ENCODE measurements at places on chromosomes 13 and 19. TPM values are rescaled to one million over a fixed set of nuclear protein-coding genes. Genes with fewer than 3 reads are reported as not detected.

The COL4A2 gene
- total RNA-seq: not detected

The TEX29 gene
- not detected for total RNA-seq

The TSKS gene
- total RNA-seq: not detected

The CGB3 gene
- total RNA-seq: not detected

The FFAR1 gene
- total RNA-seq: not detected

The ZNF700 gene
- 17.1 TPM for total RNA-seq

The PRR20C gene
- not detected for total RNA-seq

The ZNF418 gene
- total RNA-seq: 1.0 TPM

The FCHO1 gene
- total RNA-seq: 71.9 TPM

The SIGLEC5 gene
- total RNA-seq: not detected

The CEACAM4 gene
- total RNA-seq: 16.1 TPM

GRCh38 chr19:49409441-49410029 is 13.7 kb downstream of the PTH2 start:
- H3K4me3 ChIP-seq: peak overlapping the region; percentile 45
- DNase-seq: no peak
- no peaks in the 10 kb centered on the region for H3K27me3 ChIP-seq

DNA sequence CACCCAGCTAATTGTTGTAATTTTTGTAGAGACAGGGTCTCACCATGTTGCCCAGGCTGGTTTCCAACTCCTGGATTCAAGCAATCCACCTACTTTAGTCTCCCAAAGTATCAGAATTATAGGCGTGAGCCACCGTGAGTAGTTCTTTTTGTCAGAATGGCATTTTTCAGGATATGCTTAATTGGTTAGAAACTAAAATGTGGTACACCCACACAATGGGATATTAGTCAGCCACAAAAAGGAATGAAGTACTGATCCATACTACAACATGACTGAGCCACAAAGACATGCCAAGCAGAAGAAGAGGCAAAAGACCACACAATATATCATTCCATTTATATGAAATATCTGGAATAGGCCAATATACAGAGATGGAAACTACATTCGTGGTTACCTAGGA is 41.7 kb upstream of the MAP3K10 start:
- H3K27me3 ChIP-seq: no peaks in the 10 kb centered on the region
- no peak for DNase-seq
- H3K36me3 ChIP-seq: no peaks in the 10 kb centered on the region
- peaks cover 7% of the 10 kb centered on the region for H3K4me1 ChIP-seq

GRCh38 chr13:77729502-77730221 is 32.2 kb downstream of the SLAIN1 start:
- H3K4me3 ChIP-seq: peak overlapping the region; percentile 60
- no peak for DNase-seq
- H3K27ac ChIP-seq: no peak overlapping the region

GRCh38 chr19:30781519-30781918 is 409.3 kb downstream of the ZNF536 start:
- no peaks in the 10 kb centered on the region for H3K27me3 ChIP-seq
- H3K4me1 ChIP-seq: no peaks in the 10 kb centered on the region
- H3K4me3 ChIP-seq: no peak overlapping the region

GRCh38 chr13:47463002-47463401 is 538.1 kb downstream of the SUCLA2 start:
- H3K27ac ChIP-seq: no peak overlapping the region
- H3K36me3 ChIP-seq: no peaks in the 10 kb centered on the region
- H3K27me3 ChIP-seq: no peaks in the 10 kb centered on the region

- H3K36me3 ChIP-seq: peaks cover 52% of the 10 kb centered on the region
- peaks cover 58% of the 10 kb centered on the region for H3K4me1 ChIP-seq
- peak overlapping the region; percentile 90 for H3K27ac ChIP-seq
- H3K4me3 ChIP-seq: peak overlapping the region; percentile 98
Measured at GRCh38 chr19:3983936-3984583, 1.2 kb downstream of the EEF2 start.

- no peak overlapping the region for H3K4me3 ChIP-seq
- H3K27ac ChIP-seq: no peak overlapping the region
- H3K4me1 ChIP-seq: peaks cover 6% of the 10 kb centered on the region
Measured at GRCh38 chr19:18603255-18603957, 3.2 kb downstream of the CRLF1 start.

DNA sequence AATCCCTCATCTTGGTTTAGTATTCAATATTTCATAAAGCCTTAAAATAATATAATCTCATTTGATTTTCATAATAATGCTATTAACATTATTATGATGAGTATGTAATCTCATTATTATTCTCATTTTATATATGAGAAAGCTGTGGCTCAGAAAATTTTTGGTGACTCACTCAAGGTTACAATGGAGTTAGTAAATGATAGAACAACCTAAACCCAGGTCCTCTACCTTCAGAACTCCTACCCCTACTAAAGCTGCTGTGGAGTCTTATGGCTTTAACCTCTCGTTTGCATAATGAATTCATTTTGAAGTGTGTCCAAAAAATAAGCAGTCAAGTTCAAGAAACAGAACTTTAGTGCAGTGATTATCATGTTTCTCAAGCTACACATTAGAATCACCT is 226.3 kb downstream of the TBC1D4 start:
- H3K27ac ChIP-seq: no peak overlapping the region
- H3K4me3 ChIP-seq: no peak overlapping the region
- H3K36me3 ChIP-seq: no peaks in the 10 kb centered on the region

- no peaks in the 10 kb centered on the region for H3K27me3 ChIP-seq
- H3K4me3 ChIP-seq: no peak overlapping the region
- no peak overlapping the region for H3K27ac ChIP-seq
- peaks cover 43% of the 10 kb centered on the region for H3K4me1 ChIP-seq
- DNase-seq: no peak
- peaks cover 5% of the 10 kb centered on the region for H3K36me3 ChIP-seq
Measured at GRCh38 chr19:8510589-8511115, 3.3 kb downstream of the ZNF414 start.

- H3K4me1 ChIP-seq: no peaks in the 10 kb centered on the region
- H3K27ac ChIP-seq: no peak overlapping the region
- H3K36me3 ChIP-seq: no peaks in the 10 kb centered on the region
- no peak overlapping the region for H3K4me3 ChIP-seq
- no peaks in the 10 kb centered on the region for H3K27me3 ChIP-seq
Measured at GRCh38 chr13:71831716-71832115, 35.3 kb downstream of the DACH1 start.

- H3K27me3 ChIP-seq: no peaks in the 10 kb centered on the region
- DNase-seq: no peak
- no peak overlapping the region for H3K4me3 ChIP-seq
- H3K4me1 ChIP-seq: no peaks in the 10 kb centered on the region
- no peak overlapping the region for H3K27ac ChIP-seq
Measured at GRCh38 chr13:113433391-113433916, 19.8 kb downstream of the ADPRHL1 start.

GRCh38 chr13:111925146-111925875 is 141.6 kb upstream of the SOX1 start:
- H3K36me3 ChIP-seq: no peaks in the 10 kb centered on the region
- no peaks in the 10 kb centered on the region for H3K4me1 ChIP-seq
- no peak for DNase-seq
- no peak overlapping the region for H3K27ac ChIP-seq
- H3K27me3 ChIP-seq: no peaks in the 10 kb centered on the region

- H3K27me3 ChIP-seq: no peaks in the 10 kb centered on the region
- H3K4me3 ChIP-seq: no peak overlapping the region
- no peaks in the 10 kb centered on the region for H3K36me3 ChIP-seq
- H3K4me1 ChIP-seq: no peaks in the 10 kb centered on the region
- no peak for DNase-seq
- no peak overlapping the region for H3K27ac ChIP-seq
Measured at GRCh38 chr19:48826606-48827020, 9.7 kb downstream of the HSD17B14 start.

- no peaks in the 10 kb centered on the region for H3K27me3 ChIP-seq
- no peak for DNase-seq
- H3K4me3 ChIP-seq: no peak overlapping the region
- H3K27ac ChIP-seq: no peak overlapping the region
- no peaks in the 10 kb centered on the region for H3K36me3 ChIP-seq
Measured at GRCh38 chr13:25796474-25796873, 255.3 kb downstream of the SHISA2 start.

- no peaks in the 10 kb centered on the region for H3K4me1 ChIP-seq
- DNase-seq: no peak
- H3K27me3 ChIP-seq: peaks cover 11% of the 10 kb centered on the region
- no peaks in the 10 kb centered on the region for H3K36me3 ChIP-seq
- no peak overlapping the region for H3K27ac ChIP-seq
Measured at GRCh38 chr13:45447050-45447661, 17.6 kb upstream of the COG3 start.

- no peak overlapping the region for H3K27ac ChIP-seq
- H3K27me3 ChIP-seq: no peaks in the 10 kb centered on the region
- DNase-seq: no peak
- H3K4me1 ChIP-seq: no peaks in the 10 kb centered on the region
- no peaks in the 10 kb centered on the region for H3K36me3 ChIP-seq
- H3K4me3 ChIP-seq: peak overlapping the region; percentile 13
Measured at GRCh38 chr13:98761986-98762616, 9.6 kb upstream of the SLC15A1 start.

DNA sequence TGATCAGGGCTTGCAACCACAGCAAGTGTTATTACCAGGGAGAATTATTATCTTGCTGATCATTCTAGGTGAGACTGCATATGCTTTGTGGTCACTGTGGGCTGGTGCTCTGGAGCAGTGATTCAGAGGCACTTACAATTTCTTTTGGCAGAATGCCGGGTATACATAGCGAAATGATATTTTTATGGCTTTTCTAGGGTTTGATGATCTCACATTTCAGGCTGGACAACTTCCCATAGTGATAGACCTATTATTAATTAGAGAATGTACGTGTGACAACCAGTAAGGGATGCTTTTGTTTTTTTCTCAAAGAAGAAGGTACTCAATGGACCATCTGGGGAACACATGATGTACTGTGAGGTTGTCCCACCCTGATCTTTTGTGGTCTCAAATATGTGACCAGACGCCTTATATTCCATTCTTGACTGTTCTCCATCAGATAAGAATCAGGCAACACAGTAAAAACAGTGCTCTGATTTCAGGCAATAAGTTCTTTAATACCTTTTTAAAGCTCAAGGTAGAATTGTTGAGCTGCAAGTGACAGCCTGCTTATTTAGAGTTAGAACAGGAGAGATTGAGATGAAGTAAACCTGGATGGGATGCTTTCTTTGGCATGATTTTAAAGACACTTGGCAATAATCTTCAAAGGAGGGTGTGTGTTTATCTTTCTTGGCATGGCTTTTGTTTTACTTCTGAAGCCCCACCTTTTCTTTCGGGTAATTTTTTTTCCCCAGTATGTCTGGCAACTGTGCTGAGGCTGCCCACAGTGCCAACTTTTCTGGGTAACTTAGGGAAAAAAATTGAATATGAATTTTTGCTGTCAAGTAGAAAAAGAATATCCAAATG is 27.4 kb upstream of the SCEL start:
- no peak for DNase-seq
- H3K27ac ChIP-seq: no peak overlapping the region
- H3K4me1 ChIP-seq: no peaks in the 10 kb centered on the region
- no peak overlapping the region for H3K4me3 ChIP-seq

DNA sequence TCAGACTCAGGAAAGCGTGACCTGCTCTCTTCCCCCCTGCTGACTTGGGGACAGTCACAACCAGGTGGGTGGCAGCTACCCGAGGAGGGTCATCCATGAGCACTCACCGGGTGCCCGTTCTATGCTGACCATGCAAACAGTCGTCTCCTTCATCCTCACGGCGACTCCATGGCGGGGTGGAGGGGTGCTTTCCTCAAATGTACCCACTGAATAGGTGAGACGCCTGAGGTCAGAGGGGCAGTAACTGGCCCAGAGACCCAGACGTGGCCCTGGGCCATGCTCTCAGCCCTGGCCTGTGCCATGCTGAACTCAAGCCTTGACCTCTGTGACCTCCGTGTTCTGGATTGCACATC is 59.2 kb upstream of the TPM4 start:
- H3K4me1 ChIP-seq: no peaks in the 10 kb centered on the region
- H3K27ac ChIP-seq: no peak overlapping the region
- H3K4me3 ChIP-seq: no peak overlapping the region
- no peaks in the 10 kb centered on the region for H3K27me3 ChIP-seq

DNA sequence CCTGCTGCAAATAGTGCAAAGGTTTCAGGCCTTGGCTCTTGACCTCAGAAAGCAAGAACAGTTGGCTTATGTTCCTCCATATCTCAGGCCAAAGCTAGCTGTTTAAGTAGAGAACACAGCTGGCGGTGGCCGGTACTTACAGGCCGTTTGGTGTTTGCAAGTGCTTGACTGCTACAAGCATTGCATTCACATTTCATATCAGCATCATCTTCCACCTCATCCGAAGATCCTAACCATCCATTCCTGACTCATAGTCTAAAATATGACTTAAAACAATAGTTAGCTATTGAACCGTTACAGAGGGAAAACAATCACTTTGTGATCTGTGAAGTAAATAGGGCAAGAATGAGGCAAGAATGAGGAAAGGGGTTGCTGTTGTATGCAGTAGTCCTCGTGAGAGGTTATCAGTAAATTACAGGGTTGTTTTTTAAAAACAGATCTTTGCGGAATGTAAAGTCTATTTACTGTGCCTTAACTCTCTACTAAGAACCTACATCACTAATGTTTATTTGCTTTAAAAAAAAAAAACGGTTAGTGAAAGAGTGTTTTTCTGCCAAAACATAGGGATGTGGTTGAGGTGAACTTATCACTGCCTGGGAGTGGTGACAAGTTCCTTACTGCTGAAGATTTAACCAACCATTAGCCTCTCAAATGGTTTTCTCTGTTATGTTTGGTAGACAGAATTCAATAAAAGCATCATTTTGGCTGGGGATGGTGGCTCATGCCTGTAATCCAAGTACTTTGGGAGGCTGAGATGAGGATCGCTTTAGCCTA is 21.6 kb upstream of the WDR88 start:
- peaks cover 78% of the 10 kb centered on the region for H3K36me3 ChIP-seq
- DNase-seq: no peak
- H3K4me3 ChIP-seq: no peak overlapping the region
- H3K4me1 ChIP-seq: no peaks in the 10 kb centered on the region
- no peak overlapping the region for H3K27ac ChIP-seq

DNA sequence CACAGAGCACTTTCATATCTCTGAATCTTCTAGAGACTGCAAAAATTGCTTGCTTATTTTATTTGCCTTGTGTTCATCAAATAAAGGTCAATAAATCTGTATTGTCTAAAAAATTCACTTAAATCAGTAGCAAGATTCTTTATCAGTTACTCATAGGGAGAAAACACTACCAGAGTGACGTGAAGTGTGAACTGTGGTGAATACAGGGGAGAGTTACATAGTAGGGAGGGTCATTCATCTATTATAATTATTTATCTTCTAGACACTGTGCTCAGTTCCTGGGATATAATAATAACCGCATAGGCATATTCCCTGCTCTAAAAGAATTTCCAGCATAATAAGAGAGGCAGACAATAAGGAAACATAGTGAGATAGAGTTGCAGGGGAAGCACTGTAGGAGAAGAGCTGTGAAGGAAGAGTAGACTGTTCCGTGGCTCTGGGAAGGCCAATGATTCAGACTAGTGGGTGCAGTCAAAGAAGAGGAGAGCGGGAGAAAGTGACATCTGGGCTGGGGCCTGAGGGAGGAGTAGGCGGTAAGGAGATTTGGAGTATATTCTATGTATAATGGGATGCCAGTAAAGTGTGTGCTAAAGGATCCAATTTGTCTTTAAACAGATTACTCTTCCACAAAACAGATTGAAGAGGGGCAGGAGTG is 84.0 kb upstream of the TDRD3 start:
- DNase-seq: no peak
- no peak overlapping the region for H3K27ac ChIP-seq
- H3K4me1 ChIP-seq: no peaks in the 10 kb centered on the region
- peaks cover 2% of the 10 kb centered on the region for H3K27me3 ChIP-seq
